ENCODE measurements at places on chromosomes 7 and 10.

DNA sequence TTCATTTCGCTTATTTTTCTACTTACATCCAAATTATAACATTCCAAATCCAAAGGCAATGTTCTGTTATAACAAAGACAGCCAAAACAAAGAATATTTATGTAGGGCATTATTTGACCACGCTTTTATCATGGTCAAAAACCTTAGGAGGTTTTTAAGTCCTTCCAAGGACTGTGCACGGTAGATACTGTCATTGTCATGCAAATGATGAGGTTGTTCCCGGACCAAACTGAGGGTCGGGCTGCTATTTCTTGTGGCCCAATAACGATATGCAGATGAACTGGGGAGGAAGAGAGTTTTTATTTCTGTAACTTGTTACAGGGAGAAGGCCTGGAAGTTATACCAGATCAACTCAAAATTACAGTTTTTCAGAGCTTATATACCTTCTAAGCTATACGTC lies 56.6 kb upstream of the STEAP4 start:
- no peaks in the 10 kb centered on the region for H3K27me3 ChIP-seq
- no peak overlapping the region for H3K4me3 ChIP-seq
- no peak overlapping the region for H3K27ac ChIP-seq
- H3K36me3 ChIP-seq: no peaks in the 10 kb centered on the region
- H3K4me1 ChIP-seq: no peaks in the 10 kb centered on the region

DNA sequence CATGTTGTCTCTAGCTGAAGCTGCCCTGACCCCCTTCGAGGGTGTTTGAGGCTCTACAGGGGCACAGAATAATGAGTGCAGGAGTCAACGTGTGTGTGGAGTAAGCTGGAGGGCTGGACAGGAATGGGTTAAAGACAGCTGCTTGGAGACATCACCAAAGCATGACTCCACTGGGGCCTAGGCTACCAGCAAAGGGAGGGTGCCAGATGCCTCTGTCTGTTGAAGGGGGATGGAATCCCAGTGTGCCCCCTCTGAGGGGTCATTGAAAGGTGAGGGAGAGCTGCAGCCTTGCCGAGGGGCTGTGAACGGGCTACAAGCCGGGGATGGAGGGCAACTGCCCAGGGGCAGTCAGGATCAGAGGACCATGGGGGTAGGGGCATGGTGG lies 51.7 kb upstream of the PODXL start:
- peaks cover 4% of the 10 kb centered on the region for H3K27me3 ChIP-seq
- no peak for DNase-seq
- no peaks in the 10 kb centered on the region for H3K4me1 ChIP-seq
- H3K27ac ChIP-seq: no peak overlapping the region

- no peaks in the 10 kb centered on the region for H3K27me3 ChIP-seq
- H3K27ac ChIP-seq: no peak overlapping the region
- H3K4me3 ChIP-seq: no peak overlapping the region
- DNase-seq: no peak
- H3K36me3 ChIP-seq: no peaks in the 10 kb centered on the region
Measured at GRCh38 chr10:54958844-54959243, 157.8 kb upstream of the PCDH15 start.

GRCh38 chr7:15626041-15626440 lies 60.4 kb downstream of the MEOX2 start:
- no peak for DNase-seq
- no peaks in the 10 kb centered on the region for H3K27me3 ChIP-seq
- H3K36me3 ChIP-seq: no peaks in the 10 kb centered on the region
- H3K27ac ChIP-seq: no peak overlapping the region

DNA sequence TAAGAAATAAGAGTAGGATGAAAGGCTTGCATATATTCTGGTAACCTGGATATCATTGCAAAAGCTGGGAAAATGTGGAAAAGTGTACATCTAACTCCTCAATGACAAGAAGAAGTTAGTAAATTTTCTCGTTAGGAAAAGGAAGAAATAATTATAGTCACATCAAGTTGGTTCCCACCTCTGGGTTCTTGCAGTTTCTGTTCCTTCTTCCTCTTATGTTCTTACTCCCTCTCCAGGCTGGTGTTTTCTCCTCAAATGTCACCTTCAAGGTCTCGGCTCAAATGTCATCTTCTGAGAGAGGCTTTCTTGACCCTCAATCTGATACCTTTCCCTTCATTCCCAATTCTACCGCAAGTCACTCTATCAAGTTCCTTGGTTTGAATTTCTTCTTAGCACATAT lies 64.4 kb downstream of the ENTPD1 start:
- no peak overlapping the region for H3K4me3 ChIP-seq
- no peaks in the 10 kb centered on the region for H3K36me3 ChIP-seq
- H3K27ac ChIP-seq: no peak overlapping the region
- H3K27me3 ChIP-seq: peaks cover 9% of the 10 kb centered on the region
- no peaks in the 10 kb centered on the region for H3K4me1 ChIP-seq

DNA sequence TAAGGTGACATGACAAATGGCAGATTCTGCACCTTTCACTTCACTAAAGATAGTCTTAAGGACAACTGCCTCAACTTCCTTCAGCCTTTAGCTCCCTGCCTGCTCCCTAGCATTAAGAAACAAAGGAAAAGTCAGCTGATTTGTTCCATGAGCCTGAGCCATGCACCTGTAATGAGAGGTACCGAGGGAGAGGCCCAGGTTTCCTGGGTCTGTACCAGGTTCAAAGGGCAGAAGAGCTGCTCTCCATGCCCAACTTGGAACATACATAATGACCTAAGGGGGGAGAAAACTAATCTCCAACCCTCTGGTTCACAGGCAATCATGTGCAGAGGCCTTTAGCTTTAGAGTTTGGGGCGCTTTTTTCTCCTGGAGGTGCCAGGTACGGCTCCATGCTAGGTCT lies 111.2 kb downstream of the JAZF1 start:
- no peaks in the 10 kb centered on the region for H3K36me3 ChIP-seq
- DNase-seq: no peak
- H3K4me1 ChIP-seq: no peaks in the 10 kb centered on the region

DNA sequence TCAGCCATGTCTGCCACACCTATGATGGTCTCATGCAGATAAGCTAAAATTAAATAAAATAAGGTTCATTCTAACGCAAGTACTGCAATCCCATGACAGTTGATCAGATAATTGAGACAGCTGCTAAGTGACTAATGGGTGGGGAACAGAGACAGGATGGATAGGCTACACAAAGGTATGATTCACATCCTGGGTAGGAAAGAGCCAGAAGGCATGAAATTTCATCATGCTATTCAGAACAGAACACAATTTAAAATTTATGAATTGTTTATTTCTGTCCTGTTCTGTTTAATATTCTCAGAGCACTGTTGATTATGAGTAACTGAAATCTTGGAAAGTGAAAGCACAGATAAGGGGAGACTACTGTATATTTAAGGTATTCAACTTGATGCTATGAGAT lies 381.8 kb upstream of the SORCS1 start:
- no peak for DNase-seq
- no peak overlapping the region for H3K27ac ChIP-seq
- no peaks in the 10 kb centered on the region for H3K27me3 ChIP-seq
- no peaks in the 10 kb centered on the region for H3K4me1 ChIP-seq
- no peaks in the 10 kb centered on the region for H3K36me3 ChIP-seq
- no peak overlapping the region for H3K4me3 ChIP-seq

- H3K4me3 ChIP-seq: no peak overlapping the region
- H3K4me1 ChIP-seq: no peaks in the 10 kb centered on the region
- no peaks in the 10 kb centered on the region for H3K36me3 ChIP-seq
- no peak overlapping the region for H3K27ac ChIP-seq
Measured at GRCh38 chr10:80261316-80262030, 28.0 kb downstream of the MAT1A start.

DNA sequence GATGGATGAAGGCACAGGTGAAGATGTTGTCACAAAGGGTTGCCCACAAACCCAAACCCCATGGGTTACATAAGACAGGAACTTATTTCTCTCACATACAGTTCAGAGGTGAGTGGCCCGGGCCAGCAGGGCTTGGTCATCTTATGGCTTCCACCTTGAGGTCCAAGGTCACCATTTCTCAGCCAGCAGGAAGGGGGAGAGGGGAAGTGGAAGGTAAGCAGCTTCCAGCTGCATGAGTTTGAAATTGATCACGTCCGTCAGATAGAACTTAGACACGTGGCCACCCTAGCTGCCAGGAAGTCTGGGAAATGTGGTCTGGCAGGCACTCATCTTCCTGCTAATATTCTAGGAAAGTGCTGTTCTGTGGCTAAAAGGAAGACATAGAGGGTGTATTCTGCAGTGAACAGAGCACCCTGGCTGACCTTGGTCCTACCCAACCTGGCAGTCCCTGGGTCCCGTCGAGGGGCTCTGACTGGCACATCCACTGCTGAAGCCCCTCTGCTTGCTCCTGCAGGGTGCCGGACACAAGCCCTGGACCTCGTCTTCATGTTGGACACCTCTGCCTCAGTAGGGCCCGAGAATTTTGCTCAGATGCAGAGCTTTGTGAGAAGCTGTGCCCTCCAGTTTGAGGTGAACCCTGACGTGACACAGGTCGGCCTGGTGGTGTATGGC lies 49.5 kb downstream of the VWA2 start:
- no peak for DNase-seq
- H3K36me3 ChIP-seq: no peaks in the 10 kb centered on the region
- H3K4me3 ChIP-seq: no peak overlapping the region

DNA sequence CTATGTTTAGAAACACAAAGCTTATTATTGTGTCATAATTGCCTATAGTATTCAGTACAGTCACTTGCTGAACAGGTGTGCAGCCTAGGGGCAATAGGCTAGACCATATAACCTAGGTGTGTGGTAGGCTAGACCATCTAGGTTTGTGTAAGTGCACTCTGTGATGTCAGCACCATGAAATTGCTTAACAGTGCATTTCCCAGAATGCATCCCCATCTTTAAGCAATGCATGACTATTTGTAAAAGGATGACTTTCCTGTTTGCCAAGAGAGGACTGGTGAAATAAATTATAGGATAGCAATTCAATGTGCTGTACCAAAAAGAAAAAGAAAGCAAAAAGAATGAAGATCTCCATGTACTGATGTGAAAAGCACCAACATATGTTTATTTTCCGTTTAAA lies 288.7 kb upstream of the AUTS2 start:
- no peaks in the 10 kb centered on the region for H3K27me3 ChIP-seq
- DNase-seq: no peak
- no peak overlapping the region for H3K4me3 ChIP-seq
- no peaks in the 10 kb centered on the region for H3K36me3 ChIP-seq

DNA sequence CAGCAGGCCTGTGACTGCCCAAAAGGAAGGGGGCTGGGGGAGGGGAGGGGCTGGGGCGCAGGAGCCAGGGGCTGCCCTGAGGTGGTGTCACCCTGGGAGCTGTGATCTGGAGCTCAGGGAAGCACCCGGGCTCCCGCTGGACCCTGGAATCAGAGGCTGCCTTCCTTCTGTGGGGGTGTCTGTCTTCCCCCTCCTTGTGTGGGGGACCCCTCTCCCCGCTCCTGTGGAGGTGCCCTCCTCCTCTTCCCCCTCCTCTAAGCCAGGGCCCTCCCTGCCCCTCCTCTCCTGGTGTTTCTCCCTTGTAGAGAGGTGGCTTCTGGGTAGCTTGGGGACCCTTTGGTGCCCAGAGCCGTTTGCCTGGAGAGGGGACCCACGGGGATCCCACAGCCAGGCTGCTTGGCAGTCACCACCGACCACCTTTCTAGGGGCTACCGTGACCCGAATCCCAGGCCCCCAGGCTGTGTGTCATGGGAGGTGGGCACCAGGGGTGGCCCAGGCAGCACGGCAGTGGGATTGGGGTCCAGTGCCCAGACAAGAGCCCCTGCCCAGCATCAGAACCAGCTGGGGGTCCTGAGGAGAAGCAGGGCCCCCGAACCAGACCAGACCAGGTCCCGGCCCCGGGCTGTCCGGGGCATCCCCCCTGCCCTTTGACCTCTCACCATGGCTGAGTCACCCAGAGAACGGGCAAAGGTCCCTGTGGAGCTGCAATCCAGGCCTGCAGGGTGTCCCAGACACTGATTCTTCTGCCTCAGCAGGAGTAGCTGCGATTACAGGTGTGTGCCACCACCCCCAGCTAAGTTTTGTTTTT lies 741 bp downstream of the PRAP1 start:
- H3K27me3 ChIP-seq: no peaks in the 10 kb centered on the region
- no peak overlapping the region for H3K27ac ChIP-seq
- H3K4me1 ChIP-seq: no peaks in the 10 kb centered on the region
- no peak overlapping the region for H3K4me3 ChIP-seq
- H3K36me3 ChIP-seq: no peaks in the 10 kb centered on the region
- no peak for DNase-seq

- no peaks in the 10 kb centered on the region for H3K27me3 ChIP-seq
- no peaks in the 10 kb centered on the region for H3K4me1 ChIP-seq
- H3K36me3 ChIP-seq: peaks cover 3% of the 10 kb centered on the region
Measured at GRCh38 chr7:130409067-130409711, 28.9 kb downstream of the CPA1 start.
